ENCODE measurements at places on chromosomes 11 and 22. TPM values are rescaled to one million over a fixed set of nuclear protein-coding genes. Genes with fewer than 3 reads are reported as not detected.
A peak's percentile ranks its signal among the peaks of the same experiment; 100 is the strongest.

GRCh38 chr22:50434849-50435248, 40.0 kb downstream of the SBF1 start:
- peak; percentile 37 for DNase-seq

C11orf42 gene
- total RNA-seq: not detected

CRACR2B gene
- 18.9 TPM for total RNA-seq

DNA sequence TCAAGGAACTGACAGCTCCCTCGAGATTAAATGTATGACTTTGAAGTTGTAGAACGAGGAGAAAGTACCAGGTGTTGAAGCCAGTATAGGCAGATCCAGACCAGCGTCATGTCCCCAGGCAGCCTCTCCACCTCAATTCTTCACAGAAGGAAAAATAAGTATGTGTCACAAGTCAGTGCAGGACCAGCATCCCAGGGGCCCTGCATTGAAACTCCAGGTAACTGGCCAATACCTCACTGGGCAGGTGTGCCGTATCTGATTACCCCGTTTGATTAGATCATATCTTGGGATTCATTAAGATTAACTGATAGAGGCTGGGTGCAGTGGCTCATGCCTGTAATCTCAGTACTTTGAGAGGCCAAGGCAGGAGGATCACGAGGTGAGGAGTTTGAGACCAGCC, 466.7 kb upstream of the B3GAT1 start:
- DNase-seq: no peak

DNA sequence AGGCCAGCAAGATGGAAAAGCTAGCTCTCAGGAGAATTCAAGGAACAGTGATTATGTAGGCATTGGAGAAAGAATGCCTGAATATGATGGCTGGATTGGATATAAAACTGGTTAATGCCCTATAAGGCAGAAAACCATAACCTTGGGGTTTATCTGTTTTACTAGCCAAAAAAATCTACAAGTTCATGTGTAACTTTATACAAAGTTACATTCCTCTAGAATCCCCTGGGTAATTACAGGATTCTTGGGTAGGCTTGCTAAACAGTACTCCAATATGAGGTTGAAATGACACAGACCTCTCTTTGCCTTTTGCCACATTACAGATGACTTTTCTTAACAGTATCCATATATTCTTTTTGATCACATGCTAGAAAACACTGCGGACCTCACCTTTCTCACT, 26.0 kb downstream of the TSPAN18 start:
- DNase-seq: no peak

GRCh38 chr11:65381716-65382032, 772 bp downstream of the SLC25A45 start:
- peak; percentile 65 for DNase-seq

- no peak for DNase-seq
Measured at GRCh38 chr11:58898106-58898505, 41.2 kb upstream of the GLYATL1 start.

DNA sequence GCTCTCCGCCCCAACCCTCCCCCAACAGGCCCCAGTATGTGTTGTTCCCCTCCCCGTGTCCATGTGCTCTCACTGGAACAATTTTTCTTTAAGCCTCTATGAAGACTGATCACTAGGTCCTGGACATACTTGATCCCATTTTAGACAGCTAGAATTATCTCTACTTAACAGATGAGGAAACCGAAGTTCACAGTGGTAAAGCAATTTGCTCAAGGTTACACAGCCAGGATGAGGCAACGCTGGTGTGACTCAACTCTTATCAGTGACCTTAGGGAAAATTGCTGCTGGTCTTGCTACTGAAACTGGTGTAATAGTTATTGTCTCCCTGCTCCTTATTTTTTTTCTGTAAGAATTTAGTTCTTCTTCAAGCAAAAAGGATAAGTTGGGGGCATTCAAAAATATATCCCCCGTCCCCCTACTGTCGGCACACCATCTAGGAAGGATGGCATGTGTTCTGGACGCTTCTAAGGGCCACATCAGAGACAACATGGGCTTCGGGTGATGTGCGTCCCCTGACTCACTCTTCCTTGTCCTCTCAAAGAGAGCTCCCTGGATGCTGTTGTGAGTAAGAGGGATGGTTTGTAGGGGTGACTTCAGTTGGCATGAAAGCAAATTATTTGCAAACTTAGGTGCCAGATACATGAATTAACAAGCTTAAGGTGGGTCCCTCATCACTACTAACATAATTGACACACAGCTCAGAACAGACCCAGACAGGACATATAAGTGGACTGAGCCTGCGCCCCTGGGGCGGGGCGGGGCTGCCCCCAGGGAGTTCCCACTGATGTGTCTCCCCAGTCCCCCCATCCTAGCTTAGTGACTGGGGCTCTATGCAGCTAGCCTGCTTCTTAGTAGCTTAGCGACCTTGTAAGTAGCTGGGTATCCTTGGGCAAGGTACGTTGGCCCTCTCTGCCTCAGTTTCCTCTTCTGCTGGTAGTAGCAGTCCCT, 23.6 kb upstream of the ALX4 start:
- DNase-seq: no peak
